ENCODE measurements at places on chromosomes 16 and 17.

DNA sequence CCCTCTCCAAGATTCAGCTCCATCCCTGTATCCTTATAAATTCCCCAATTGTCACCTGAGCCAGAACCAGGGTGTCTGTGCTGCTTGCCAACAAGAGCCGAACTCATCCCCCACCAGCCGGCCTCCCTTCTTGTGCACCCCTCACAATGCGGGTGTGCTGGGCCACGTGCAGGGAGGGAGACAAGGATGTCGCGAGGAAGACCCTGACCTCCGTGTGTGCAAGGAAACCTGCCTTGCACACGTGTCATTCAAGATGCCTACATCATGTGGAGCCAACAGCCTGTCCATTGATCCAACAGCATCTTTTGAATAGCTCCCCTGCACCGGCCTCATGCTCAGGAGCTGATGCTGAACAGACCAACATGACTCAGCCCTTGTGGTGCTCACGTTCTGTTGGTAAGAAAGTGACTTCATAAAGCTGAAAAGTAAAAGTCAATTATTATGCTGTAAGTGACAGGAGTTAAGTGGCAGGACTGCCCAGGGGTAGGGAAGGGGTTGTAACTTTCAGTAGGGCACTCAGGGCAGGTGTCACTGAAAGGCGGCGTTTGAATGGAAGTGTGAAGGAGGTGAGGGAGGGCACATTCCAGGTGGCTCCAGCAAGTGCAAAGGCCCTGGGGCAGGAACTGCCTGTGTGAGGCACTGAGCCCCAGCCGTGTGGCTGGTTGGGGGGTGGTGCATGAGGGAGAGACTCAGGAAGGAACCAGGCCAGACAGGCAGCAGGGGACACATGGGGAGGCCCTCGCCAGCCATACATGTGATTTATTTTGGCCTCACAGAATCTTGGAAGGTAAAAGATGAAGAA lies 302.2 kb downstream of the FOXL1 start:
- no peak for DNase-seq

DNA sequence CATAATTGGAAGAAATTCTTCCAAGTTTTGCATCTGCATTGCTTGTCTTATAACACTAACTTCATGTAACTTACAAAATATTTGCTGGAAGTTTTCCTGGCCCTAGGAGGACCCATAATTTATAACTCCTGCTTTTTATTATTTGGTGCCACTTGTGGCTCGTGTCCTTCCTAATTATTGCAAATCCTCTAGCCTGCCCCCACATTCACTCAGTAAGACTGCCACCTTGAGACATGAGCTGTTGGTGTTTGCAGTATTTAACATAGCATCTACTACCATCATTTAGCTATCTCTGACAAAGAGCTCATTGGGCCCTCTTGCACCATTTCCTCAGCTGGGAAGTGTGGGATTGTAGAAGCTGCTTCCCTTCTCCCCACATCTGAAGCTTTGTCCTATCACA lies 49.5 kb downstream of the FTO start:
- DNase-seq: no peak

GRCh38 chr17:74237321-74237720 lies 23.9 kb downstream of the TTYH2 start:
- DNase-seq: no peak

- no peak for DNase-seq
These were observed 12.6 kb downstream of the UBN1 start for GRCh38 chr16:4859900-4860255.

- DNase-seq: no peak
These were observed 121.1 kb downstream of the SLC39A11 start for GRCh38 chr17:72971226-72971880.

DNA sequence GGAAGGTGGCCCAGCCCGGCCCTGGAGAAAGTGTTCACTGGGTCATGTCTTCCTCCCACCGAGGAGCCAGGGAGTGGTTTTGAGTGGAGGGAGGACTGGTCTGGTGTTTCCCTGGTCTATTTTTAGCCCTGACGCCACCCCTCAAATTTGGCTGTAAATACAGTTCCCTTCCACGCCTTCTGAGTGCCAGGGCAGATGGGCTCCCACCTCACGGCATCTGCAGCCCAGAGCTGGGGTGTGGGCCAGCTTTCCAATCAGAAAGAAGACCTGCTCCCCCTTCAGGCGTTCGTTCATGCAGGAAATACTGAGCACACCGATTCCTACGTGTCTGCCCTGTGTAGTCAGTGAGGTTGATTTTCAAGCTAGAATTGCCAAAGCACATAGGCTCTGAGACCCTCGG lies 53.7 kb downstream of the SNX20 start:
- DNase-seq: peak; percentile 35

DNA sequence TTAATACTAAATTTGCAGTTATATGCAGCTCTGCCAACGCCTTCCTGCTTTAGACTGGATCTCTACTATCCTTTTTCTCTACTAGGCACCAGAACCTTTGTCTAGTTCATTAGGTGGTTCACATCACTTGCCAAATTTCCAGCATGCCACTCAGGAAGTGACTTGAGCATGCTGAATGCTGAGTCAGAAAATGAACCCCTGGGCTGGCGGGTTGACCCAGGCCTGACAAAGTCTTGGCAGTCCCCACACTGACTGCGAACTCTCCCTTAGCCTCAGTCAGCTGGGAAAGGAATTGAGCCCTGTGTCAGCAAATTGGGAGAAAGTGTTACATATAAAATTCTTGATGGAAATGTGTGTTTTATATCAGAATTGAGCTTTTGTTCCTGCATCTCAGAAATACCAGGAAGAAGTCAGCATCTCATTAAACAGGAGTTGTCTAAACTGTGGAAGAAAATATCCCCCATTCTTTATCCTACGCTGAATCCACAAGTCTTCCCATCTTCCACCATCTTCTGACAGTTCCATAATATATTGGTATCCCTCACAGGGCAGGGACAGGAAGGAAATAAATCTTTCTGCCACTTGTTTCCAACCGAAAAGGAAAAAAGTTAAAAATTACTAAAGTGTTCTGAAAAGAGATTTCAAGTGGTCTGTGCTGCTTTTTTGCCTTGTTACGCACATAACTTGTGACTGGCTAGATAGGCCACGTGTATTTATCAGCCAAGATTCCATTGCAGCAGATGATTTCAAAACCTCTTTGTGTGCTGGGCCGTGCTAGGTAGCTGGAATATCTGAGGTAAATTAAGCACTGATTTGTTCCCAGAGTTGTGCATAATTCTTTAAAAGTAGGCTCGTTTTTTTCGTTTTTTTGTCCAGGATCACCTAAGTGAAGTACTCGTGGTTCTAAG lies 16.7 kb upstream of the SLC12A3 start:
- DNase-seq: no peak

GRCh38 chr17:19410875-19411620 lies at the start of gene RNF112:
Gene RNF112, plus strand, starts transcription at chr17:19411232. Its CDS starts 177 bp downstream, at chr17:19411409.
- DNase-seq: no peak

DNA sequence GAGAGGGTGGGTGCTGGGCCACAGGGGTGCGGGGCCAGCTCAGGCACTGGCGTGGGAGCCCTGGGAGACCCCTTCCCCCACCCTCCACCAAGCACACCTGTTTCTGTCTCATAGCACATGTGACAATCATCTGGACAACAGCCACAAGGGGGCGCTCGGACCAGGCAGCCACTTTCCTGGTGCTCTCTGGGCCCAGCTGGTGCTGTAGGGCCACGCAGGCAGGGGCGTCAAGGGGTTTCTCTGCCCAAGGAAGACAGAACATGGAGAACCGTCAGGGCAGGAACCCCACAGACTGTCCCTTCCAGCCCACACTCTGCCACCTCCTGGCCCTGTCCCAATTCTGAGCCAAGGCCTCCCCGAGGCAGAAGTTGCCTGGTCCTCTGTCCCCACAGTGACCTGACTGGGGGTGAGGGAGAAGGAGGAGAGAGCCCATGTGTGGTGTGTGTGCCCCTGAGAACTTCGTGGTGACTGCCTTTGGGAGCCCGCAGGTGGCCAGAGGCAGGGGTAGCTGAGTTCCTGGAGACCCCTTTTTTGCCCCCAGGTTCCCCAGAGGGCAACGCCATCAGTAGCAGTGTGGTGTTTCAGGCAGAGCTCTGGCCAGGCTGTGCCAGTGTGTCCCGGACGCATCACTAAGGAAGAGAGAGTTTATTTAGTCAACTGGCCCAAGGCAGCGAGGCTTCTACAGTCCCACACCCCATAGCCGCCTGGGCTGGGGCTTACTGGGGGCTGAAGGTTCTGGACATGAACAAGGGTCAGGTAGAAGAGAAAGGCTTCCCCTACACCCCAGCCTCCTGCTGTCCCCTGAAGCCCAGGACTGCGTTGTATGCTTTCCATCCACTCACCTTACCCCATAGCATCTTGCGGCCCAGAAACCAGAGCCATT lies 3.1 kb upstream of the SETD6 start:
- peak; percentile 83 for DNase-seq

- DNase-seq: no peak
These were observed 205.8 kb downstream of the MSI2 start for GRCh38 chr17:57462007-57462579.

- DNase-seq: no peak
These were observed 129.9 kb downstream of the RAP1GAP2 start for GRCh38 chr17:2926019-2926650.

- no peak for DNase-seq
These were observed 6.4 kb downstream of the HAS3 start for GRCh38 chr16:69111876-69112230.

- DNase-seq: no peak
These were observed 832 bp downstream of the CARHSP1 start for GRCh38 chr16:8867932-8868415.

GRCh38 chr17:882827-883585 lies 96.6 kb downstream of the NXN start:
- no peak for DNase-seq

DNA sequence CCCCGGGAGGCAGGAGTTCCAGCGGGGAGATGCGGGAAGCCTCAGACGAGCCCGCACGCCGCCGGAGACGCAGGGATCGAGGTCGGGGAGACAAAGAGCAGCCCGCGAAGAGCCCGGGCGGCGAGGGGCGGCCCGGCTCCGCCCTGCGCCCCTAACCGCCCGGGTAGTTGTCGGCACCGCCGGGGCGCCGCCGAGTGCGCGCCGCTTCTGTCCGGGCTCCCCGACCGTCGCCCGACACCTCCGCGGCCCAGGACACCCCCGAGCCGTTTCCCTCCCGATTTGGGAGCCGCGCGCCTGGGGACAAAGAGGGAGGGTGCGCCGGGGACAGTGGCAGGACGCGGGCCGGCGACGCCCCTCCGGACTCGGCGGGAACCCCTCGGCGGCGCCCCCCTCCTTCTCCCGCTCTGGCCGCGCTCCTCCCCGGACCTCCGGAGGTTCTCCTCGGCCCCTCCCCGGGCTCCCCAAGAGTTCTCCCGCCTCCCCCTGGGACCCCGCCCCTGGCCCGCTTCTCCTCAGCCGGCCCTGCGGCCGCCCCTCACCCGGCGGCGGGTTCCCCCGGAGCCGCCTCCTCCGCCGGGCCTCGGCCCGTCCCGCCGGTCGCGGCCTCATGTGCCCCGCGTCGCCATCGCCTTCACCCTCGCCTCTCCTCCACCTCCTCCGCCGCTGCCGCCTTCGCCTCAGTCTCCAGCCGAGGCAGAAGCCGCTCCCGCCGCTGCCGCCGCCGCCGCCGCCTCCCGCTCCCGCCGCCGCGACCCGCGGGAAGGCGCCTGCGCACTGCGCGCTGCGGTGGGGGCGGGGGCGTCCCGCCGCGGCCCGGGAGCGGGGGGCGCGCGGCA lies at the start of gene GJC1:
Gene GJC1 (minus strand): TSS at position 765 of the 836 bp plus-strand sequence. CDS start 24,470 bp downstream, outside the sequence.
- DNase-seq: no peak

DNA sequence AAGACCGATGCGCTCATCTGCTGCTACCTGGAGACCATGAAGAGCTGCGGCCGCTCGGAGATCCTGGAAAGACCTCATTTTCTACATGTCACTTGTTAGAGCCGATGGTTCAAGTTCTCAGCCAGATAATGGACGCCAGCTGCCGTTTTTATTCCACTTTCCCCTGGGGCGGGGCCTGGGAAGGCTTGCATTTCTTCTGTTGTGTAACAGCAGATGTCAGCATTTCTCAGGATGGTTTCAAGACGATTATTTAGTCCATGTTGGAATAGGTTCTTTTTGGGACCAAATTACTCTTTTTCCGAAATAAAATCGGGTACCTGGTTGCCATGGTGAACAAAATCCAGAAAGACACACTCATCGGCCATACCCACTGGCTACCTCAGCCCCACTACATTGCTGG lies 1418.3 kb downstream of the CDH11 start:
- DNase-seq: no peak

GRCh38 chr17:36992701-36993100 lies 43.9 kb downstream of the AATF start:
- no peak for DNase-seq

DNA sequence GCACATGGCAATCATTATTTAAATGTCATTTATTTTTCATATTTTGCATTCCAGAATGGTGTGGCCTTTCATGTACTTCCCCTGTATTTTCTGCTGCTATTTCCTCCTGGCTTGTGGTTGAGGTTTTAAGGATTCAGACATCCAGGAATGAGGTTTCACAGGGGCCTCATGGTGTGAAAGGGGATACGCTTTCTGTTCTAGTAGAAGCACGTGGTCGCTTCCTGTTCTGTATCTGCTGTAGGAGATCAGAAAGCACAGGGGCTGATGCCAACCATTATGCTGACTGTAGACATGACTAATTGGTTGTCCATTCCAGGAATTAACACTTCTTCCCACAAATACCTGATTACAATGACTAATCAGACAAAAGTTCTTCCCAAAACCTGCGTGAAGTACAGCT lies 405.9 kb downstream of the SHISA9 start:
- no peak for DNase-seq

DNA sequence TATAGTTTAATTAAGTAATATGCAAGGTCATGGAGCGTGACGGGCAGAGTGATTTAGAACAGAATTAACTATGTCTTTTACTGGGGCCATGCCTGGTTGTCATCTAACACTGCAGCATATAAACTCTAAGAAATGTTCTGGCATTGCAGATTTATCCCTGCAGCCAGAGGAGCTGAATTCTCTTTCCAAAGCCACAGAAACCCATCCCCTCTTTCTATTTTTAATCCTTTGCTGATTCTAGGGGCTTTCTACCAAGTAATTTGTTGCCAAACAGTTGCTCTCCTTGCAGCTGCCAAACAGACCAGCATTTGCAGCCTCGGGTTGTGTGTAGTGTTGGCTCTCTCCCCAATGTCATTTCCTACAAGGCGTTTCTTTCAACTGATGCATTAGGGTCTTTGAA lies 243.2 kb upstream of the MON1B start:
- no peak for DNase-seq

GRCh38 chr17:45363498-45363897 lies 46.7 kb upstream of the MAP3K14 start:
- DNase-seq: no peak

DNA sequence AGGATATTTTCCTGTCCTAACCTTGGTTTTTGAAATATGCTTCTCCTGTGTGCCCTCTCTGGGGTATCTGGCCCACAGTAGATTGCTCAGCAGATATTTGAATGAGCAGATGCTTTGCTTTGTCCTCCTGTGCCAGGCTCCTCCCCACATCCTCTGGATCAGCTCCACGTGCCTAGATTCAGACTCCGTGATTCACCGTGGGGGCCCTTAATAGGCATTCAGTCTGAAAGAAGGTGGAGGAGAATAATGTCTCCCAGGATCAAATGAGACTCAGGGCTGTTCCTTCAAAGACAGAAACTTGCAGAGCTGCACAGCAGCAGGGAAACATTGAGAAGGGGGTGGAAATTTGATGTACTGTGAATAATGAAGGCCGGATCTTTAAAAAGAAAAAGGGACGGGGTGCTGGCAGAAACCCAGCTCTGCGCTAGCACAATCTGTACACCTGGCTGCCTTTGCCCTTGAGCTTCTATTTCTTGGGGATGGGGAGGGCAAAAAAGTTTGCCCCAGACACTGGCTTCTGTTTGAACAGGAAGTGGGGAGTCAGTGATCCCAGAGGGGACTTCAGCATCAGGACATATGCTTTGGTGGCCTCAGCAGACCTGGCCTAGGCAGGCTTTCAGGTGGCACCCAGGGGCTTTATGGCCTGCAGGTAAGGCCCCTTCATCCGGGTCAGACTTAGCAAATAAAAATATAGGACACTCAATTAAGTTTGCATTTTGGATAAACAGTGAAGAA lies 15.9 kb upstream of the SLC12A3 start:
- no peak for DNase-seq

Measured in stimulated activated CD4-positive, alpha-beta T cell treated with anti-CD3 and anti-CD28 coated beads, Interleukin-1b, Interleukin-23, amount 100 ng/mL, for 48 hours (primary cell).